Hair follicular keratinocyte (primary cell): ENCODE measurements at places on chromosomes 12 and 14. TPM values are rescaled to one million over a fixed set of nuclear protein-coding genes. Genes with fewer than 3 reads are reported as not detected.

Gene PIWIL1
- total RNA-seq = under 0.01 TPM in 1 of 2 replicates, not detected in the other

Gene AQP5
- not detected in 2 replicates for total RNA-seq

Gene MANSC1
- 4.6 and 5.2 TPM in 2 replicates for total RNA-seq

Gene GOLGA5
- 35.5 and 36.3 TPM in 2 replicates for total RNA-seq

Gene TNS2
- total RNA-seq = 3.0 and 3.9 TPM in 2 replicates

Gene C12orf50
- not detected in 2 replicates for total RNA-seq

Gene KLHL33
- total RNA-seq = not detected in 2 replicates

Gene KITLG
- 11.6 and 15.7 TPM in 2 replicates for total RNA-seq

Gene POTEM
- total RNA-seq = not detected in 2 replicates

Gene IFNG-AS1
- not detected in 2 replicates for total RNA-seq

Gene ERP27
- 0.08 and 0.19 TPM in 2 replicates for total RNA-seq

Gene PAWR
- total RNA-seq = 32.3 and 42.3 TPM in 2 replicates

Gene TPH2
- not detected in 2 replicates for total RNA-seq

Gene IL26
- not detected in 2 replicates for total RNA-seq

Gene PCNX1
- total RNA-seq = 19.7 and 36.4 TPM in 2 replicates

Gene SCN8A
- 0.23 and 0.30 TPM in 2 replicates for total RNA-seq

Gene SDSL
- 3.3 and 9.1 TPM in 2 replicates for total RNA-seq

Gene ACVR1B
- 8.1 and 12.4 TPM in 2 replicates for total RNA-seq

Gene ITGB7
- 0.04 and 1.6 TPM in 2 replicates for total RNA-seq

Gene NKX2-1
- not detected in 2 replicates for total RNA-seq

Gene CEP290
- total RNA-seq = 4.0 and 10.5 TPM in 2 replicates

Gene SLC25A21
- 0.23 and 0.34 TPM in 2 replicates for total RNA-seq

Gene PCED1B
- total RNA-seq = 10.9 and 11.0 TPM in 2 replicates

Gene KCNH3
- total RNA-seq = 0.39 TPM in 1 of 2 replicates, not detected in the other

Gene CAPZA3
- total RNA-seq = not detected in 2 replicates

Gene GPRC5D
- total RNA-seq = not detected in 2 replicates

Gene DGLUCY
- 22.1 and 27.6 TPM in 2 replicates for total RNA-seq

Gene NTN4
- total RNA-seq = 5.0 and 27.5 TPM in 2 replicates

Gene GARIN6
- total RNA-seq = not detected in 2 replicates
